Activated CD4-positive, alpha-beta T cell treated with anti-CD3 and anti-CD28 coated beads, Interleukin-2, Interleukin-6, amounts not matched to agents 100 ng/mL and 50 ng/mL, durations not matched to agents 16 hours and 8 hours (primary cell): ENCODE measurements at places on chromosomes 2 and 18.

DNA sequence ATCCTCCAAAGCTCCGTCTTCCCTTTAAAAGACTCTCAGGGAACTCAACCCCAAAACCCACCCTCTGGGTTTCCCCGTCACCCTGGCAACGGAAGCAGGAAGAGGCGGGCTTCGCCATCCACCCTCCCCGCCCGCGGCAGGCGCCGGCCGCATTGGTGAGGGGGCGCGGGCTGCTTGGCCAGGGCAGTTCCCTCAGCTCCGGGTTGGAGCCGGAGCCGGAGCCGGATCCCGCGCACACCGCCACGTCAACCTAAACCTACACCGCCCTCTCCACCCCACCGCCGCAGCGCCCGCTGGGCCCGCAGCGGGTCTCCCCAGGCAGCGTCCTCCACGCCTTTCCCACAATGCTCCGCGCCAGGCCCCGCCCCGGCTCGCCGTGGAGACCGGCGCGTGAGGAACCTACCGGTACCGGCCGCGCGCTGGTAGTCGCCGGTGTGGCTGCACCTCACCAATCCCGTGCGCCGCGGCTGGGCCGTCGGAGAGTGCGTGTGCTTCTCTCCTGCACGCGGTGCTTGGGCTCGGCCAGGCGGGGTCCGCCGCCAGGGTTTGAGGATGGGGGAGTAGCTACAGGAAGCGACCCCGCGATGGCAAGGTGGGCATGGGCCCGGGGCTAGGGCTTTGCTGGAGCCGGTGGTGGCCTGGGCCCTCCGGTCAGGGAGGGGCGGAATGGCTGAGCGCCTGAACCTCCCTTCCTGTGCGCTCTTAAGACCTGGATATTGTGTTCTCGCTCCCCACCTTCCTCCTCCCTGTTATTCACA, at the start of gene DNAJC10:
TSS of gene DNAJC10 (plus strand) at position 366 of the 758 bp plus-strand sequence. CDS start 1,830 bp downstream, outside the sequence.
- peak; percentile 90 for DNase-seq

- peak; percentile 9 for DNase-seq
Observed at GRCh38 chr2:178796079-178796677, 11.0 kb downstream of the TTN start.

DNA sequence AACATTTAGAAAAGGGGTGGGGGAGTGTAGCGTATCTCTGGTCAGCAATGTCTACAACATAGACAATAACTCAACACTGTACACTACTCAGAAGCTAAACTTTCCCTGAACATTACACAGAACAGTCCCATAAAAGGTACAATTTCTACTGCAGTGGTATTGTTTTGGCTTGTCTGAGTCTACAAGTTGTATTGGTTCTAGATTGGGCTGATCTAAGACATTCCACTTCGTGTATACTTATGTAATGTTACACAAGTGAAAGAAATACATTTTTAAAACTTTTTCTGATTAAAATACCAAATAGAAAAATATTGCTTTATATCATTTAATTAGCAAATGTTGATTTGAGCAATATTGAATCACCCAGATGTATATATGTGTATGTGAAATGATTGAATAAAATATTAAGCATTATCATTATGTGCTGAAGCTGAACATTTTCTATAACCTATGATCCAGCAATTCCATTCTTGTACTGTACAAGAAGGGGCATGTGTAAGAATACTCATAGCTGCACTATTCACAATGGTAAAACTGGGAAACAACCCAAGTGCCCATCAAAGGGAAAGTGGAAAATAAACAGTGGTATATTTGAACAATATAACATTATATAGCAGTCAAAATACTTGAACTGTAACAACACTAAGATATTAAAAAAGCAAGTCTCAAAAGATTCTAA, 52.4 kb downstream of the VSNL1 start:
- DNase-seq = no peak

DNA sequence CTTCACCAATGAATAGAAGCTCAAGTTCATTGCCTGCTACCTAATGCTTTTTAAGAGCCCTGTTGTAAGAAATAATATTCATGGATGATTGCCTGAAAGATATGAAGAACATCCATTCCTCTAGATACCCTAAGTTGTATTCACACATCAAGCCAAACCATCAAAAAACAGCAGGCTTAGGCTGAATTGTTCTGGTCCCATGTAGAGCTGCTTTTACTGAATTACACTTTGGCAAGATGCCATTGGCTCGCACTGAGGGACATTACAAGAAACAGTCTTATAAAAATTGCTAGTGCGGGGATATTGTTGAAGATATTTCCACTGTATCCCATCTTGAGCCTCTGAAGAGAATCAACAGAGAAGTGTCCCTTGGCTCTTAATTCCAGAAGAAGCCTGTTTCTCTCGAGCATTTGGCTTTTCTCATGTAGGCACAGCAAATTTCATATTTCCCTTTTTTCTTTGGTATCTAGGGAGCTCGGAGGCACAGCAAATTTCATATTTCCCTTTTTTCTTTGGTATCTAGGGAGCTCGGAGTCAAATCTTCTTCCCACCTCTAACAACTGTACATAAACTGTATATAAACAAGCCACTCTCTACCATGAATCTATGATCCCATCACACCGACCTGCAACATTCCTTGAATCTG, 107.5 kb downstream of the COLEC12 start:
- DNase-seq = no peak

GRCh38 chr2:195741191-195741590, 84.2 kb downstream of the SLC39A10 start:
- DNase-seq = no peak

- no peak for DNase-seq
Observed at GRCh38 chr2:30622452-30622851, 175.4 kb downstream of the LCLAT1 start.

- no peak for DNase-seq
Observed at GRCh38 chr2:211281430-211282073, 725.2 kb downstream of the CPS1 start.

DNA sequence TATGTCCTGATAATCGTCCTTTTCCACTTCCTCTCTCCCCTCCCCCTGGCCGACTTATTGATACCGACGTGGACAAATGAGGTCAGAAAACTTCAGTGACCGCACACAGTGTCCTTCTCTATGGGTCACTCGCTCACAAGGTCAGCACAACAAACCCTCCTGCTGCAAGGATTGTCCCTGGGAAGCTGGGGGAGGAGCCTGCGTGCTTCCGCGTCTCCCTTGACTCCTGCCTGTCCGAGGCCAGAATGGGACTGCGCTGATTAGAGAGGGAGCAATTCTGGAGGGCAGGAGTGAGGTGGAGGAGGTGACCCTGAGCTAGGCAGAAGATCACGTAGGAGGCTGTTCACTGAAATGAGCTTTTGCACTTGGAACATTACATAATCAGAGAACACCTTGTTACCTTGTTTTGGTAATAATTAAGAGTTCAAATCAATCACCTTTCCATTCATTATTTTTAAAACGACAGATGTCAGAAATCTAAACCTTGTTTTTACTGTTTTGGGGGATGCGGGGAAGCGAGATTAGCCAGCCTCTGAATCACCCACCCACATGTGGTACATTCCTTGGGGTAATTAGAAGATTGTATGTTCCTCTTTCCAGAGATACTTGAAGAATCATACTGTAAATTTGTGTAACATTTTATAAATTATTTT, 70.6 kb downstream of the CTAGE1 start:
- no peak for DNase-seq

- DNase-seq = no peak
Observed at GRCh38 chr2:231671270-231672050, 36.9 kb upstream of the PTMA start.

- DNase-seq = no peak
Observed at GRCh38 chr18:10475276-10475653, 20.8 kb downstream of the APCDD1 start.

DNA sequence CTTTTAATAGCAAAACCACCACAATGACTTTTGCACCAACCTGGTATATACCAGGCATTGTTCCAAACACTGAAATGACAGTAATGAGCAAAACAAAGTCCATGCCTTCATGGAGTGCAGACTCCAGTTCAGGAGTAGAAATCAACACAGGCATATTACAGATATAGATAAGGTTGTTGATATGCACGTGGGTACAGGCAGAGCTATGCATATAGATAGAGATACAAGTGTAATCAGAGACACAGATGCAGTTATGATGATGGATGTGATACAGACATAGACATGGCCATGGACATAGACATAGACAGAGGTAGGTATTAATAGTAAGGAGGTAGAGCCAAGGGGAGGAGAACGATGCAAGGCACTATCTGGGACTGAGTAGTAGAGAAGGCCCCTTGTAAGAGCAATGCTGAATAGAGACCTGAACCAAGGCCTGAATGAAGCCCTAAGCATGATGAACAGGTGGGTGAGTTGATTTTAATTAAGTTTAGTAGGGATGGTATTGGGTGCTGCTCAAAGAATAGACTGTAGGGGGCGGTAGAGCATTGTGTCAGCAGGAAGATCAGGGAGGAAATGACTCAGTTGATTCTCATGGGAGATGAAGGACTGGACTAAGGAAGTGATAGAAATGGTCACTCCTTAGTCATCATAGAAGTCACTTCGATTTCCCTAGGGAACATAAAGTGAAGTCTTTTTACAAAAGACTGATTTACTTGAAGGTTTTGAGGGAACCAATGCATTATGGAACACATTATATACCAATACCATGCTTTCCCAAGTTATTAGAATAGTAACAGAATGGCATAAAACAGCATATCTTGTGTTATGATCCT, 39.4 kb downstream of the CMPK2 start:
- peak; percentile 82 for DNase-seq
